ENCODE measurements at places on chromosomes 12 and 14.

GRCh38 chr12:103956509-103957027 lies 9.1 kb upstream of the TDG start:
- no peak for DNase-seq

- no peak for DNase-seq
Observed at GRCh38 chr12:82099216-82099615, 259.0 kb downstream of the CCDC59 start.

DNA sequence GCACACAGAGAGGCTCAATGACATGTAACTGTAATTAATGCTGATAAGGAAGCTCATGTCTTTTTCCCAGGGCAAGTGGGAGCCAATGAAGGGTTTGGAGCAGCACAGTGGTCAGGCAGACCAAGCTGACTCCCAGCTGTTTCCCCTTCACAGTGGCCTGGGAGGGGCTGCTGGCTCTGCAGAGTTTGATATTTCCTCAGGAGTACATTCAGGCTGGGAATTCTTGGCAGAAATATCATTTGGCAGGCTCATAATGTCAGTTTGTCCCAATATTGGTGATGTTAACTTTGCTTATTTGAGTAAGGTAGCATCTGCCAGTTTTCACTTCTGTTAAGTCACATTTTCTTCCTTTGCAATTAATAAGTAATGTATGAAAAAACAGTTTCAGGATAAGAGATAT lies 247.0 kb downstream of the EMP1 start:
- no peak for DNase-seq

DNA sequence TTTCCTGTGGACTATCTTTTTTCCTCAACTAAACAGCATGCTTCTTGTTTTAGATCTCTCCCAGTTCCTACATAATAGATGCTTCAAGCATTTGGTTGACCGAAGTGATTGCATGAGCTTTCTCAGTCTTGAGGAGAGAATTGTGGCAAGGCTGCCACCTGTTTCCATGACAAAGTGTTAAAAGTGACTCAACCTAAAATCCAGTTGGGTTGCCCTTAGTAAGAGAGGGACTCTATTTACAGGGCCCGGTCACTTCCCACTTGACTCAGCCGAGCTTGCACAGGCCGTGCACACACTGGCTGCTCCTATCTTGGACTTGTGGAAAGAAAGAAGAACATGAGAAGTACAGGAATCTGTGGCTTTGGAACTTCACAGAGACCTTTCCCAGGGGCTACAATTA lies 2.1 kb upstream of the B4GALNT3 start:
- DNase-seq: no peak

DNA sequence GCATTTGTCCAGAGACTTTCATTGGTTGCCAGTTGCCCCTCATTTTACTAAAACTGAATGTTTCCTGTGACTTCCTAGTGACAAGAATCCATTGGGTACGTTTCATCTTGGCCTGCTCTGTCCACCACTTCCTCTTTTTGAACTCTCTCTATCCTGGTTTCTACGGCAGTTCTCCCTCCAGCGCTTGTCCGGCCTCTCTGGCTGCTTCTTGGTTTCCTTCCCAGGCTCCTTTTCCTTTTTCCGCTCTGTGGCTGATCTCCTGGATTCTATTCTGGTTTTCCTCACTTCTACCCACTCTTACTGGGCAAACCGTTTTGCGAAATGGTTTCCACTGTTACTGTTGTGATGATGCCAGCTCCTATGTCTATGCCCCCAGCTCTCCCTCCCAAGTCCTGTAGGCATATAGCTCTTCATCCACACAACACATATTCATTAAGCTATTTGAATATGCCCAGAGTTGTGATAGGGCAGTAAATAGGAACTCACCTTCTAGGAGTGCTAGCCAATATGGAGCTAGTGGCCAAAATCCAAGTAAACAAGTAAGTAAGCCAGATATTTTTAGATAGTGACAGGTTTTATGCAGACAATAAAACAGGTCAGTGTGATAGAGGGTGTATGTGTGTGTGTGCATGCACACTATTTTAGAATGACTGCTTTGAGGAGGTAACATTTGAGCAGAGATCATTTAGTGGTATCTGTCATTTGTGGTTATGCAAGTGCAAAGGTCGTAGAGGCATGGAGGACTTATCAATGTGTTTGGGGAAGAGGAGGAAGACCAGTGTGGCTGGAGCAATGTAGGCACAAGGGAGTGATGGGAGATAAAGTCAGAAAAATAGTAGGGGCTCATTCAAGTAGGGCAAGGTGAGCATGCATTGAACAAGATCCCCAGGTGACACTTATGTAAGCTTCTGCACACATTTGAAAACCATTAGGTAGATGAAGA lies 27.9 kb upstream of the CTDSP2 start:
- DNase-seq: no peak

- DNase-seq: no peak
Observed at GRCh38 chr12:57815177-57816000, 3.1 kb downstream of the AVIL start.

DNA sequence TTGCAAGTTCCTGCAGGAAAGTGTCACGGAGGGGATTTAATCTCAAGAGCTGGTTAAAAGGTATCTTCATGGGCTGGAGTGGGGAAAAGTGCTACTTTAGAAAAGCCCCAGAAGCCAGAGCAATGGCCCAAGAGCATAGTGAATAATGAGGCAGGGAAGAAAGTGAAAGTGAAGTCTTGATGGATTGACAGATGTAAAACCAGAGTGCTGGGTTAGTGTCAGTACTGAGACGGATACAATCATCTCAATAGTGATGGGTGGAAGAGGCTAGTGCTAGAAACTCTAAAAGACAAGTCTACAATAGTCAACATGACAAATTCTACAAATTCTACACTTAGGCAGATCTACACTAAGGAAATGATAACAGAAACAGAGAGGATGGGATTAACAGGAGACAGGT lies 68.1 kb downstream of the CIT start:
- no peak for DNase-seq

GRCh38 chr14:37709419-37710195 lies 114.2 kb downstream of the TTC6 start:
- DNase-seq: no peak

DNA sequence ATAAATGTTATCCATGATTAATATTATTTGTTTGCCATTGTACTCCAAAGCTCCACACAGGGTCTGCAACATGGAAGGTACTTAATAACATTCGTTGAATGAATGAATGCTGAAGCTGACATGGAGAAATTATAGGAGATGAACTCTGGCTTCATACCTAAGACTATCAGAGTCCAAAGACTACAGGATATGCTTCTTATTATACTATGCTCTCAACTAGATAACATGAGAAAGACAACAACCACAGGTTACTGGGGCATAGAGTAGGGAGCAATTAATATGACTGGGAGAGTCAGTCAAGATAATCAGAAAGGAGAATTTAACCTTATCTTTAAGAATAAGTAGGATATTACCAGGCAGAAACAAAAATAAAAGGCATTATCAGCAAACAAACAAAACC lies 236.3 kb upstream of the SOX5 start:
- no peak for DNase-seq

- DNase-seq: no peak
Observed at GRCh38 chr12:123449249-123449733, 8.6 kb upstream of the SNRNP35 start.

- no peak for DNase-seq
Observed at GRCh38 chr12:44358636-44359035, 517.5 kb downstream of the NELL2 start.

DNA sequence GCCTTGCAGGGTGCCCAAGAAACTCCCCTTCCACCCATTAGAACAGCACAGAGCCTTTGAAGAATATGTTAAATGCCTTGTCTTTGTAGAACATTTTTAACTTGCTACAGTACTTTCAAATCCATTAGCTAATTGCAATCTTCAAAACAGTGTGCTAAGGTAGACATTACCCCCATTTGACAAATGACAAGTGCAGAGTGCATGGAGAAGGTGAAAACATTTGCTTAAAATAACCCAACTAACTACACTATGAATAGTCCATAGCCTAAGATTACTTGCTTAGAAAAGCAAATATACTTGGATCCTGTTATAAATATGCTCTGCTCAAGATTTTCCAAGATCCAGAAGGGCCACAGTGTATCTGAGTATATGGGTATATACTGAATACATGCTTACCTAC lies 87.0 kb upstream of the G2E3 start:
- DNase-seq: no peak

GRCh38 chr14:97851428-97851995 lies 1054.3 kb downstream of the VRK1 start:
- no peak for DNase-seq

DNA sequence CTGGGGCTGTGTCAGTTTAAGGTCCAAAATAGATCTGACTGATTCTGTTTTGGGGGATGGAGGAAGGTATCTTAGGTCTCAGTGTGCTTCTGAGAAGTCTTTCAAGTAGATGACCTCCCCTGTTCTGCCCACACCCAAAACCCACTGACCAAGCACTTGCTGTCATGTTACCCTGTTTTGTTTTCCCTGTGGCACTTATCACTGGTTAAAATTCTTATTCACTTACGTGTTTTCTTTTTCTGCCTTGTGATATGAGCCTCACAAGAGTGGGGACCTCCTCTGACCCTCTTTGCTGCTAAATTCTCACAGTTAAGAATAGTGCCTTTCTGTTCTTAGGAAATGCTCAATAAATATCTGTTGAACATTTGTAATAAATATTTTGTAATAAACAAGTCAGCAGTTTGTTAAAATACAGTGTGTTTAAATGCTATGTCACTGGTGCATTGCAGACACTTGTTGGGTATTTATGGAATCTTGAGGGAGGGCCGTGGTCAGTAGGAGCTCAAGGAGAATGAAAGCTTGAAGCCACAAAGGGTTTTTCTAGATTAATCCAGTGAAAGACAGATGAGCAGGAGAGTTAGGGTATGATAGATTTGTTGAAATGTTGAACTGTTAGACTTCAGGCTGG lies 20.9 kb downstream of the PLEKHA5 start:
- DNase-seq: no peak

- no peak for DNase-seq
Observed at GRCh38 chr12:116026768-116027550, 250.5 kb downstream of the MED13L start.

DNA sequence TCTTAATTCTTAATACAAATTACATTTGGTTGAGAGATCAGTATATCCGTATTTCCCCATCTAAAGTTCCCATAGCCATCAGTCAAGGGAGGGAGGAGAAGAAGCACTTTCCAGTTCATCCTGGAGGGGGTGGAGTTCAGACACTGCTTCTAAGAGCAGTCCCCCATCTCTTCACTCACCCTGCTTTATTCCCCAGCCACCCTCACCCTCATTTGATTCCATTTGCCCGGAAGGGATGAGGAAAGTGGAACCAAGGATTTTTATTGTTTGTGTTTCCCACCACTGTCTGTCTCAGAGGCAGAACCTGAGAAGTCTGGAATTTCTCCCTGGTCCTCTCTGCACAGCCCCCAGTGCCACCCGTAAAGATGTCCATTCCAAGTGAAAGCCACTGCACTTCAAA lies 134.2 kb upstream of the HIF1A start:
- no peak for DNase-seq

GRCh38 chr12:46364777-46365580 lies 7.6 kb downstream of the SLC38A2 start:
- no peak for DNase-seq

- no peak for DNase-seq
Observed at GRCh38 chr12:100566887-100567637, 6.4 kb upstream of the GAS2L3 start.

DNA sequence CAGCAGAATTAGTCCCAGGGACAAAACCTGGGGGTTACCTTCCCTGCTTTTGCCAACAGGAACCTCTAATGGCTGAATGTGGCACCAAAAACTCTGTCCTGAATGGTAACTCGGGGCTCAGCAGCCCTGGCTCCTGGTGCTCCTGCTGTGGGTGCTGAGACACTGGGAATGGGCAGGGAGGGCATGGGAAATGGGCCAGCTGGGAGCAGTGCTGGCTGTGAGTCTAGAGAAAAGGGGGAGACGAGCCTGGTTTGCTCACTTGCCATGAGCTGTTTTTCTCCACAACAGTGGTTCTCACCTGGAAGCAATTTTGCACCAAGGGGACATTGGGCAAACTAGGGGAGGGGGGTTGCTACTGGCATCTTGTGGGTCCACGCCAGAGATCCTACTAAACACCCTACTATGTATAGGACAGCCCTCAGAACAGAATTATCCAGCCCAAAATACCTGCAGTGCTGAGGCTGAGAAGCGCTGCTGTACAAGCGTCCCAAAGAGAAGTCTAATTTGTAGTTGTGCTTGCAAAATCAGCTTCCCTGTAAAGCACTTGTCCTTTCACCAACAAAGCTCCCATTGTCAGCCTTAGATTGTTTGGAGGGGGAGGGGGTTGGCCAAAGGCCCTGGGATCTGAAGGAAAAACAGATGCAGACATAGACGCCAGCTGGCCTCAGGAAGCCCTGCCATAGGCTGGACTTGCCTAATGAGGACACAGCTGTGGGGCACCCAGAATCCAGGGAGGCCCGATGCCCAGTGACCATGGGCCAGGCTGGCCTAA lies 3.6 kb downstream of the LRRC74A start:
- DNase-seq: no peak

DNA sequence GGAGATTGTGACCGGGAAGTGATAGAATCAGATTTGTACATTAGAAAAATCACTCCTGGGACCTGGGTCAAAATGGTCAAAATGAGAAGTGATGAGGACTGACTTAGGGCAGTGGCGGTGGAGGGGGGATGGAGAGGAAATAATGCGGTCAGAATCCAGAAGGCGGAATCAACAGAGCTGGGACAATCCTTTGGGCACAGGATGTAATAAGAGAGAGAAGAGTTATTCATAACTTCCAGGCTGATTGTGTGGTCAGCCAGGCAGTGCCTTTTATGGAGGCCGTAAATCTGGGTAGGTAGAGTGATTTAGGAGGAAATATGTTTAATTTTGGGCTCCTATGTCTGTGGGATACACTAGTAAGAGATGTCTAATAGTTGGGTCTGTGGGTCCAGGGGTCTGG lies 21.6 kb downstream of the FBXL14 start:
- DNase-seq: no peak

- no peak for DNase-seq
Observed at GRCh38 chr12:50579757-50580267, 75.0 kb downstream of the DIP2B start.

DNA sequence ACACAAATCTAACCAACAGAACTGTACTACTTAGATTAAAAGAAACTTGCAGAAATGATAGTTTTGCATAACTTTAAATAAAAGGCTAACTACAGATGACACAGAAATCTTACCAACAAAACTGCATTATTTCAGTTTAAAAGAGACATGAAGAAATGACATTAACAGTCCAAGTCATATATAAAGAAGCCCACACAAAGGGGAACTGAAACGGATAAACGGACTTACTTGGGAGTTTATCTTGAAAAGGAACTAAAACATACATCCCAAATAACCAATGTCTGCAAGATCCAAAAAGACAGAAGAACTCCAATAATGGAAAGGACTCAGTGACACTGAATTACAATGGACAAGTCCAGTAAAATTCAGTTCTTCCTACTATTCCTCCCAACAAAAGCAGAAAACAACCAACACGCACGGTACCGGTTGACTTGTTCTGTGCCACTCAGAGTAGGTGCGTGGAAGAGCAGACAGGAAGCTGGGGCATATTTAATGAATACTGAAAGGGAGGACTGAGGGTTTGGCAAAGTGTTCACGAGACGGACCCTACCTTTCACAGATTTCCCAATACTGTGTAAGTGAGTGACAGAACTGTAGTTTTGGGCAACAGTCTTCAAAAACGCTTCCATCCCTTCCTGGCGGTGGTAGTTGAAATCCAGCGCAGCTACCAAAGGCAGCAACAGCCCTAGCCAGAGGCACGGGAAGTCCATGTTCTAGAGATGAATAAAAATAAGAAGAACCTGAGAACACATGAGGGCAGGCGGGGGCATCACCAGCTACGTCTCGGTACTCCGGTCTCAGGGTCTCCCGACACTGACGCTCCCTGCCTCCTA lies 627 bp downstream of the CPM start:
- DNase-seq: no peak
